EL (cell line): ENCODE measurements at places on chromosomes 1 and 21.

- no peak for DNase-seq
Measured at GRCh38 chr21:32256251-32256650, 22.6 kb downstream of the MIS18A start.

- DNase-seq: no peak
Measured at GRCh38 chr1:172513479-172513878, 19.5 kb upstream of the SUCO start.

DNA sequence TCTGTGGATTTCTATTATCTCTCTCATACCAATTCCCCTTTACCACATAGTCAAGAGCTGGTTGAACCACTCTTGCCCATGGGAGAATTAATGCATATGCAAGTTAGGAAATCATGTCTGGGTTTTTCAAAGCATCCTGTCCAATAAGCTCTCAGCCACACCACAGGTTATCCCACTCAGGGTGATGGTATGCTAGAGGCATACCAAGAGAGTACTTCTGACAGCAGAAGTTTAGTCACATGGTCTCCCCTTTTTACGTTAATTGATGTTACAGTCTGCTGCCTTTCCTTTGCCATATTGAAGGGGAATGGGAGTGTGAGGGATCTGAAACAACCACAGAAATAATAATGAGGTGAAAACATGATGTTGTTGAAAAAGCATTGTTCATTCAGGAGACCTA, 135.8 kb upstream of the PBX1 start:
- DNase-seq: peak; percentile 2

GRCh38 chr1:36702963-36703362, 220.2 kb upstream of the CSF3R start:
- DNase-seq: no peak

DNA sequence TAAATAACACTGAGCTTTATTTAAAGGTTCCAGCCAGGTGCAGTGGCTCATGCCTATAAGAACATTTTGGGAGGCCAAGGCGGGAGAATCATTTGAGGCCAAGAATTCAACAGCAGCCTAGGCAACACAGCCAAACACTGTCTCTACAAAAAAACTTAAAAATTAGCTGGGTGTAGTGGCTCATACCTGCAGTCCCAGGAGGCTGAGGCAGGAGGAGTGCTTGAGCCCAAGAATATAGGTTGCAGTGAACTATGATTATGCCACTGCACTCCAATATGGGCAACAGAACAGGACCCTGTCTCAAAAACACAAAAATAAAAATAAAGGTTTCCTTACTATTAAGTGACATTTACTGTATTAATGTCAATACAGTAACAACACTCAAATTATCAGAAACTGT, 2.1 kb downstream of the TAF12 start:
- peak; percentile 29 for DNase-seq

GRCh38 chr1:33042831-33043230, 6.1 kb upstream of the AK2 start:
- DNase-seq: no peak

DNA sequence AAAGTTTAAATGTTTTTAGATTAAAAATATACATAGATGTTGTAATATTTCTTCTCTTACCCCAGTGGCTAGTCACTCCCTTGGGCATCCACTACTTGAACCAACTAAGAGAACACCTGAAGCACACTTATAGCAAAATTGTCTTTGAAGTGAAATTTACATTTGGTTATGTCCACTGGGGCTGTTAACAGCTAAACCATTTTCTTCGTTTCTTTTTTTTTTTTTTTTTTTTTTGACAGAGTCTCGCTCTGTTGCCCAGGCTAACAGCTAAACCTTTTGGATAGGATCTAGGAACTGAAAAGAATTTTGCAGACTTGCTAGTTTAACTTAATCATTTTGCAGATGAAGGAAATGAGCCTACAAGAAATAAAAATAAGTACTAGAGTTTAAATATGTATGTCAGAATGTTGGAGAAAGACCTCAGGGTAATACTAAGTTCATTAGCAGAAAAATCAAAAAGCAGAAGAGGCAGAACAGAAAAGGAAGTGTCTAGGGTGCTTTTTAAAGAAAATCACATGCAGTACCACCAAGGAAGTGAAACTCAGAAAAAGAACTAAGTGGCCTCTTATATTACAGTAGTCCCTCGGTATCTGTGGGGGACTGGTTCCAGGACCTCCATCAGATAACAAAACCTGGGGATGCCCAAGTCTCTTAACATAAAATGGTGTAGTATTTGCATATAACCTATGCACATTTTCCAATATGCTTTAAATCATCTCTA, 11.8 kb downstream of the DRAM2 start:
- DNase-seq: no peak

GRCh38 chr1:214540324-214540723, 11.1 kb downstream of the PTPN14 start:
- no peak for DNase-seq

GRCh38 chr1:194028002-194028401, 841.6 kb upstream of the B3GALT2 start:
- DNase-seq: no peak

- DNase-seq: peak; percentile 84
Measured at GRCh38 chr1:6026095-6026809, 19.4 kb upstream of the KCNAB2 start.

GRCh38 chr1:245558069-245558468, 403.3 kb downstream of the KIF26B start:
- no peak for DNase-seq

GRCh38 chr1:1732381-1732780, 8.2 kb upstream of the CDK11A start:
- DNase-seq: no peak

DNA sequence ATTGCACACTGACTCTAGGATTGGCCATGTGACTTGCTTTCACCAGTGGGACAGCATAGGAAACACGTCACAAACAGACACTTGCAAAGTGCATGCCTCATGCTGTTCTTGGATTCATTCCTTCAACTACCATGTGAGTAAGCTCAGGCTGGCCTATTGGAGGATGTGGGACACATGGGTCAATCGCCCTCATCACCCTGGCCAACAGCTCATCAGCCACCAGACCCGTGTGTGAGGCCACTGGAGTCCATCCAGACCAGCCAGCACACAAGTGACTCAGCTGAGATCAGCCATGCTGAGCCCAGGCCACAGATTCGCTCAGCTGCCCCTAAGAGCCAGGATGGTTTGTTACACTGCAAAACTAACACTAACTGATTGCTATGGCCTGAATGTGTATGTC, 216.1 kb upstream of the GRIK3 start:
- DNase-seq: no peak

DNA sequence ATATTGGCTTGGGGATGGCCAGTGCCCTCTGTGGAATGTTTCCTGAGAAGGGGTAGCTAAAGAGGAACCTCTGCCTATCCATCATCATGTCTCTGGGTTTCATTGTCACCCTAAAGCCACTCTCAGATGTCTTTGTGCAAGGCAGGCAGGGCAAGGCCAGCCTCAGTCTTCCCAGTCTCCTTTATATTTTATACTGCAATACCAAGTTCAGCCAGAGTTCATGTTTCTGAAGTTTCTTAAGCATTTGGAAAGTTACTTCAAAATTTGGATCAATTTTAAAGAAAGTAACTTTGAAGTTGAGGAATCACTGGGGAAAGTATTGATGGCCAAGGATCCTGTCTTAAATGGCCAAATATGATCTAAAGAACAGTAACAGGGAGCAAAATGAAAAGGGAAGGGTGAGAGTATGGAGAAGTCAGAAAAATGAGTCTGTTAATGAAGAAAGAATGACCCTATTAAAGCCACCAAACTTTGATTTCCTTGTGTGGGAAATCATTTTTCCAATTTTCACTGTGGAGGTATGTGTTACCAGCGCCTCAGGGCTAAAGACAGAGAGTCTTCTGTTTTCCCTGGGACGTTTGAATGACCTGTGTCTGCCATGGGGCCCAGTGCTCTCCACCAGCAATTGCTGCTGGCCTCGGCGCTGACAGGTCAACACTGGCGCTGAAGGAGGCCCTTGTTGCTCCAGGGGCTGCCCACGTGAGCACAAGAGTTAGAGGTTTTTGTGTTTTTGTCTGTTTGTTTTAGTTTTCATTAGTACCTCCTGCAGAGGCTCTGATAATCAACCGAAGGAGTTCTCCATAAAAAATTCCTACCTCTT, 93.9 kb downstream of the ATP5PO start:
- no peak for DNase-seq

DNA sequence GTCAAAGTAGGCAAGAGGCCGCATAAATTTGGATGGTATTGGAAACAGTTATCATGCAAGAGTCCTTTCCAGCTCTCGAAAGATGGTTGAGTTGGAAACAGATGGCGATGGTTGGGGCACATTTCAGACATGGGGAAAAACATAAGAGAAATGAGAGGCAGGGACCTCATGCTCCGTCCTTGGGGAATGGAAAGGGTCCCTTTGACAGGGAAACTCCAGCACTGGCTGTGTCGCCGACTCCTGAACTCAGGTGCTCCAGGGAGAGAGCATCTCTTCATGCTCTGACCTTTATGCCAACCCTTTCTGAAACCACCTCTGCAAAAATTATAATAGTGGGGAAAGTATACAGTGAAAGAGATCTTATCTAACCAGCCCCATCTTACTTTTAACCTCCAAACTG, 36.8 kb upstream of the COL6A2 start:
- DNase-seq: no peak
